Urinary bladder (tissue), 4 donors: ENCODE measurements at places on chromosomes 16 and 17. TPM values are rescaled to one million over a fixed set of nuclear protein-coding genes. Genes with fewer than 3 reads are reported as not detected.

ARHGAP44 gene
- 5.8 TPM for total RNA-seq

HS3ST6 gene
- 1.8 TPM for total RNA-seq

TLCD1 gene
- 1.7 TPM for total RNA-seq

GPR142 gene
- total RNA-seq = not detected

KRT9 gene
- total RNA-seq = not detected

PRSS27 gene
- total RNA-seq = 0.85 TPM

CTNS gene
- 10.6 TPM for total RNA-seq

VWA3A gene
- 0.11 TPM for total RNA-seq

SOX9 gene
- total RNA-seq = 3.2 TPM

MPV17L gene
- total RNA-seq = 5.8 TPM

NOS2 gene
- 0.26 TPM for total RNA-seq

CHRNE gene
- total RNA-seq = 0.79 TPM
